GF-D8 (cell line): ENCODE measurements at places on chromosomes 6 and 20.

GRCh38 chr6:37011656-37012378 lies 6.4 kb downstream of the FGD2 start:
- DNase-seq: no peak

GRCh38 chr20:25000268-25000801 lies 7.8 kb upstream of the APMAP start:
- no peak for DNase-seq

GRCh38 chr20:64069614-64070243 lies 6.7 kb downstream of the TCEA2 start:
- no peak for DNase-seq

DNA sequence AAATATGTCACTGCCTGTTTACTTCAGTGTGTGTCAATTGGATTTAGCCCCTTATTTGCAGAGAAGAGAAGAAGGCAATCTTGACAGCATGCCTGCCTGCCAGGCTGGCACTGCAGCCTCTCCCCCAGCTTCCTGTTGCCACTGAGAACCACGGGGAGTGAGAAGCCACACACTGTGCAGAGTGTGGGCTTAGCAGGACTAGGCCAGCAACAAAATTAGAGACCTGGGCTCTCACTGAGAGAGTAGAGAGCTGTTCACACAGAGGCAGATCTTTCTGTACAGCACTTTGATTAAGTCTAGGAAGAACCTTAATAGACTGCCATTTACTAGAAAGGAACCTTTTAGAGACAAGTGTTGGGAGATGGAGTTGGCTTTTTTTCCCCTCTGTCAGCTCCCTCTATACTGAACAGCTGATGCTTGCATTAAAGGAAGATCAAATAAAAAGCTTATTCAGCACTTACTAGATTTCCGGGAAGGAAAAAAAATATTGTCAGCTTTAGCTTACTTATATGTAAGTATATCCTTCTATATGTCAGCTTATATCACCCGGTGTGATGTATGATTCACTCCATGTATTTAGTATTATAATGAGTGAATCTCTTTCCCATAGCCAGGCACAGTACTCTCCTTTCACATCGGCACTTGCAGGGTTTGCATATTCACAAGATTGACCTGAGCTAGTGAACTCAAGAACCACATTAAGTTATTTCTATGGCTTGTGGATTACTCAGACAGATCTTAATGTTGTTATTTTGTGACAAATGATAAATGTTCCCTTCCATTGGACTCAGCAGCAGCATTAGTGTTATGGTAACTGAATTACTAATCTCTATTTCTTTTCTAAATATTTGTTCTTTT lies 851.0 kb upstream of the EPHA7 start:
- DNase-seq: no peak

DNA sequence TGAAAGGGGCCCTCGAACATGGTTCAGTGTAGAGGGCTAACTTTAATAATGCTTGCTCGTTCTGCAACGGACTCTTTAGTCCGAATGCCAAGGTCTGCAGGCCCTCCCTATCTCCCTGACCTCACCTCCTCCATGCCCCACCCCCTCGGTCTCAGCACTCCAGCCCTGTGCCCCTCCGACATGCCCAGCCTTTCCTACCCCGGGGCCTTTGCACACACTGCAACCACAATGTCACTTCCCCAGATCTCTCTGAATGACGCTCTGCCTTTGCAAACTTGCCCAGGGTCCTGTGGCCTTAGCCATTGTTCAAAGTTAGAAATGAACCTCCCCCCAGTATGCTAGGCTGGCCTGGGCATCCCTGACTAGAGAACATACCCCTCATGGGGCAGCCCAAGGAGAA lies 50.0 kb upstream of the NFATC2 start:
- no peak for DNase-seq

- no peak for DNase-seq
Observed at GRCh38 chr6:56594699-56595098, 48.0 kb downstream of the DST start.

- DNase-seq: no peak
Observed at GRCh38 chr6:158916617-158917016, 83.4 kb downstream of the RSPH3 start.

- no peak for DNase-seq
Observed at GRCh38 chr20:61994546-61994945, 71.1 kb downstream of the TAF4 start.

DNA sequence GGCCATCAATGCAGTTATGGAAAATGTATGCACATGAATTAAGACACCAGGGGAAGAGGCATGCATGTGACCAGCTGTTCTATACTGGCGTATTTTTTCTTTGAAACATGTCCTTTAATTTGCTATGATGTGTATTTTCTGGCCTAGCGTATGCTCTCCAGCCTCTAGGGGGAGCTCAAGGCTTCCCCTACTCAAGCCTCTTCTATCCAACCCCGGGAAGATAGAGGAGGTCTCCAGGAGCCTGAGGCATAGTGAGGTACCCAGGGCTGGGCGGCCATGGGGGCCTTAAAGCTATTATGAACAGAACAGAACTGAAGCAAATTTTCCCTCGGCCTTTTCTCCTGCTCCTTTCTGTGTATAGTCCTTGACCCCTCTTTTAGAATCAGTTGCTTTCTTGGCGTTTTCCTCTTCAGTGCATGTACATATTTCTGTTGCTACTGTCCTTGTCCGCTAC lies 528.9 kb downstream of the MAFB start:
- DNase-seq: no peak

DNA sequence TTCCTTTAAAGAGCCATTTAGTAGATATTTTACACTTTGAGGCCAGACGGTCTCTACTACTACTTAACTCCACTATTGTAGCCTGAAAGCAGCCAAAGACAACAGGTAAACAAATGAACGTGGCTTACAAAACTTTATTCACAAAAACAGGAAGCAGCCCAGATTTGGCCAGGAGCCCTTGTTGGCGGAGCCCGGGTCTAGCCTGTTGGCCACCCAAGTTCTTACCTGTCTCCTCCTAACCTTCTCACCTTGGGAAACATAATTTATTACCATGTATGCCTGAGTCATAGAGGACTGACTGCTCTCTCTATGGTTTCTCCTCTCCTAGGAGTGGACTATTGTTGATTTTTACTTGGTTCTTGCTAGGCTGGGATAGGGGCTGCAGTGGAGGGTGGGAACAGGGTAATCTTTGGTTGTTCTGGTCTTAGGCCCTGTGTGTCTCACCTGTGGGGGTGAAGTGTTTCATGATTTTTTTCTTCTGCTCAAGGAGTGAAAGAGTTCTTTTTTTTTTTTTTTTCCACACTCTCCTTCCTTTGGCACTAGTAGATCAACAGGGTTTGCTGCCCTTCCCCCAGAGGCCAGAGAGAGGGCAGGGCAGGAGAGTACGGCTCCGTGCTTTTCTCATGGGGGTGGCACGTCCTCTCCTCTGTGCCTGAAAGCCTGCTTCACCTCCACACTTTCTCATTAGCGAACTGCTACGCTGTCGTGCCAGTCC lies 90.0 kb downstream of the RPP40 start:
- no peak for DNase-seq

GRCh38 chr6:47772359-47772758 lies 9.5 kb upstream of the OPN5 start:
- no peak for DNase-seq

DNA sequence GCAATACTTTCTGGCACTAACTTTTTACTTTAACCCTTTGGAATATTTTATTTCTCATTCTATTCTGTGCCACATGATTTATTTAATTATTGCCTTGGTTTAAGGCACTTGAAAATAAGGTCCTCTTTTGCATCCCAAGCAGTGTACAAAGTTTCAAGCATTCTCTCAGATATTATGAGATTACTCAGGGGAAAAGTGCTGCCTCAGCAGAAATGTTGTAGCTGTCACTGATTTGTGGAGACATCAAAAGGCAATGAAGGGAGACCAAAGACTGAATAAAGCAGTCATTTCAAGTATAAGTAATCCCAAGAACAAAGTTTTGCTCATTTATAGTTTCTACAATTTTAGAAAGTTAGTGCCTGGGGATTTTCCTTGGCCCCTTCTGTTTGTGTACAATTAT lies 253.0 kb downstream of the RNF144B start:
- DNase-seq: no peak

DNA sequence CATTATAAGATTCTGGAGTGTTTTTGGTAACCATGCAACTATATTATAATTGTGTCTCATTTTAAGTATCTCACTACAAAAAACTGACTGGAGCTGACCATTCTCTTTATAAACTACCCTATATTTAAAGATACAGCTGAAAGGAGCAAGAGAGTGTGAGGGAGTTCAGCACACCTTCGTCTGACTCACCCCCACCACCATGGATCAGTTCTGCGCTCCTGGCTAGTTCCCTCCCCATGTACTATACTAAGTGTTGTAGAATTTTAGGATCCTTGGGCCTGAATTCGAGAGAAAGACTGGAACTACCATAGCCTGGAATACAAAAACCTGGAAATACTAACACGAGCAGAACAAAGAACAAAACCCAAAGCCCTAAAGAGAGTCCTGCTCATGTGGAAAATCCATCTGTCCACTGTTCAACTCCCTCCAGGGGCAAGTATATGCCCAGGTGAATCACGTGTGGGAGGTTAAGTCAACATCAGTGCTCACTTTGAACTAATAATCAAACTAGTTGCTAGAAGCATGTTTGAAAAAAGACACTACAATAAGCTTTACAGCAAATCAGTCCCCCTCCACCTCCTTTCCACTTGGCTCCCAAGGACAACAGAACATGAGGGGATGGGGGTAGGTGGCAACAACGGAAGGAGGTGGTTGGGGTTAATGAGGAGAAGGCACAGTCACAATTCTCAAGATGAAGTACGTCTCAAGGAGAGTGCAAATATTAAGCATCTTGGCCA lies 46.8 kb downstream of the ELOVL5 start:
- no peak for DNase-seq
